ENCODE measurements at places on chromosomes 4 and X.

DNA sequence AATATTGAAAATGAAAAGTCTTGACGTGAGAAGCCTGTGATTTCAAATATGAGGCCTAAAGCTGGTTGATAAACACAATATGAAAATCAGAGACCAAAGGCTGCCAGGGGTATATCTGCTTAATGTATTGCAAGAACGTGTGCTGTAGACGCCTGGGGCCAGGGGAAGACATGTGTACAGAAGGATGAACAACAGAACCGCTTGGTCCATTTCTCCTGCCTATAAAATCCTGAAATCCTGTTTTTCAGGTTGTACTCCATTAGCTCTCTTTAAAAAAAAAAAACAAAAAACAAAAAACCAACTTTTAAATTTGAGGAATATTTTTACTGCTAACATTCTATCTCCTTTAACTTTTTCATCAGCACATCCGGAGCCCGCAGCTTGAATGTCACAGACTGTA, 109.2 kb downstream of the STOX2 start:
- DNase-seq: no peak

DNA sequence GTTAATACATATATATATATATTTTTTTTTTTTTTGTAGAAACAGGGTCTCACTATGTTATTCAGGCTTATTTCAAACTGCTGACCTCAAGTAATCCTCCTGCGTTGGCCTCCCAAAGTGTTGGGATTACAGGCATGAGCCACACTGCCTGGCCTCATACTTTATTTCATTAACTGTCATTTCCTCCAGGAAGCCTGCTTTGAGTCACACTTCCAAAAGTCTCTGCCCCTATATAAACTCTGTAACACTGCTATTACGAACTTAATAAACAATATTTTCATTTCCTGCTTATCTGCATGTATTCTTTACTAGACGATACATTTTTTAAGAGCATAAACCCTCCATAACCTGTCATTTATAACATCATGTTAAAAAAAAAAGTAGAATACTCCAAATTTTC, 167.2 kb downstream of the WDFY3 start:
- DNase-seq: no peak

DNA sequence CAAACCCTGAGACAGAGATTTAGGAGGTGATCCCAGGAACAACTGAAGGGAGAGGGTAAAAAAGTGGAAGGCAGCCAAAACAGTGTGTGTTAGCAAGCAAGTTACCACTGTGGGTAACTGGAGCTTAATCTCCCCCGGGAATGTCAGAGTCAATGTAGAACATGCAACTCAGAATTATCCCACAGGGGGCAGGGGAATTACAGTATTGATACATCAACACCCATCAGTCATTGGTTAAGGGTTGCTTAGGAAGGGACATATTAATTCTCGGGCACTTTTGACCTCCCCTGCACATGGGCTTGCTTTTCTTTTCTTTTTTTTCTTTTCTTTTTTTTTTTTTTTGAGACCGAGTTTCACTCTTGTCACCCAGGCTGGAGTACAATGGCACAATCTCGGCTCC, 29.3 kb downstream of the CXorf58 start:
- no peak for DNase-seq

DNA sequence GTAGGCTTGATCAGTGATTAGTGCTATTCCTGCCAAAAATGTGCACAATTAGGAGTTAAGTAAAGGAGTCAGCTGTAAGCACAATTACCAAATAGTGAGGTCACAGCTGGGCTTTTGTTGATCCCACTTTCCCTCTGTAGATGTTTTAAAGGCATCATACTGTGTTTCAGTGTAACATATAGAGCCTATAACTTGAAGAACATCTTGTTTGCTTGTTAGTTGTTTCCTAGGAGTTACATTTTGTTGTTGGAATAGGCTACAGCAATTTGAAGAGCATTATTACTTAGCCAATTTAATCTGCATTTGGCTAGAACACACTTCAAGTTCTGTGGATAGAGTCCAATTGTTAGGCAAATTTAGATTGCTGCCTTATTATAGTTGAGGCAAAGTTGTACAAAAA, 210.7 kb upstream of the MAD2L1 start:
- DNase-seq: no peak

DNA sequence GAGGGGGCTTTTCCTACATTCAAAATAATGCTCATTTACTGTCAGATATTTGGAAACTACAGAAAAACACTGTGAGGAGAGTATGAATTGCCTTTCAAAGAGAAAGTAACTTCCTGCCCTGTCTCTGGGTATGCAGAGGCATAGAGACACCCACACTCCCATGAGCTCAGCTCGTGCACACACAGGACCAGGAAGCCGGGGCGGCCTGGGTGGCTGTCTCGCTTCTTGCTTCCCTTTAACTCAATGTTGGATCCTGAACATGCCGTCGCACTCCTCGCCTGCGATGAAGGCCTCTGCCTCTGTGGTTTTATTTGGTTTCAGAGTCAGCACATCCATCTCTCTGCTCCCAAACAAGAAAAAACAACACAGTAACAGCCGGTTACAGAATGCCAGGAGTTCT, 40.1 kb upstream of the GPR78 start:
- no peak for DNase-seq

- no peak for DNase-seq
Measured at GRCh38 chr4:102295153-102295862, 50.0 kb downstream of the SLC39A8 start.

GRCh38 chrX:1392376-1393068, 609 bp upstream of the SLC25A6 start:
- DNase-seq: peak; percentile 37

DNA sequence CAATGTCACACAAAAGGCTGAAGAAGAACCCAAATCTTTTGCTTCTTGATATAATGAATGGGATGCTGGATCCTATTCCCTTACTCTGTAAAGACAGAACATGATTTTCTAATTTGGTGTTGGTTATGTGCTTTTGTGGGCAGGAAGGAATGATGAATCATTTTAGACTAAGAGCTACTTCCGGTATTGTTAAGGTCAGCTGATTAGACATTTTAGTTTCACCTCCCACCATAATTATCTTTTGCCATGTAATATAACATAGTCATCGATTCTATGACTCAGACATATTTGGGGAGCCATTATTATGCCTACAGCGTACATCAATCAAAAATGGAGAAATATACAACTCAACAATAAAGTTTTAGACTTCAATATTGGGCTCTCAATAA, 265.3 kb downstream of the ZNF674 start:
- DNase-seq: no peak

DNA sequence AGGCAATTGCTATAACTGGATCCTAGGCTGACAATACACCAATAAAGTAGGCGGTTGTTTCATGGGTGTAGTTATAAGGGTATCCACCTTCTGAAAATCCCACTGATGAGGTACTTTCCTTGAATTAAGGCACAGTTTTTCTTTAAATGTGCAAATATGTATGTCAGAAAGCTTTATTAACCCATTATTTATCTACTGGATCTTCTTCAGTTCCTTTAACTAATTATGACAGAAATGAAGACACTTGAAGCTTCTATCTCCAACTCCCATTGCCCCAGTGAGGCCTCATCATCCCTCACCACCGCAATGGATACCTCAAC, 159.6 kb upstream of the KLF3 start:
- DNase-seq: no peak

DNA sequence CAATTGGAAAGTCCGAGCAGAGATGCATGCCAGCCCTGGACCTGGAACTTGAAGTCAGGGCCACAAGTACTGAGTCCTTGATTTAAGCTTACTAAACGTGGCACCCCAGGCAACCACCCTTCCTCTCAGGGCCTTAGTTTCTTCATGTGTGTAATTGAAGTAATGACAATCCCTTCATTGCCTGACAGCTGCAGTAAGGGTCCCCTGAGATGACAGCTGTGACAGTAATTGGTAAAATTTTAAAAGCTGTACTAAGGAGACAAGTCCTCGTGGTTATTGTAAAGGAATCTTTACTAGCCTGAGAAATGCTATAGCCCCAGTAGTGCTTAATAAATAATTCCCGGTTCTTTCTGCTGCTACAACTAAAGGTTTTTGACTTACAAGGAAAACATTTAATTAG, 175.1 kb upstream of the RADX start:
- DNase-seq: no peak

DNA sequence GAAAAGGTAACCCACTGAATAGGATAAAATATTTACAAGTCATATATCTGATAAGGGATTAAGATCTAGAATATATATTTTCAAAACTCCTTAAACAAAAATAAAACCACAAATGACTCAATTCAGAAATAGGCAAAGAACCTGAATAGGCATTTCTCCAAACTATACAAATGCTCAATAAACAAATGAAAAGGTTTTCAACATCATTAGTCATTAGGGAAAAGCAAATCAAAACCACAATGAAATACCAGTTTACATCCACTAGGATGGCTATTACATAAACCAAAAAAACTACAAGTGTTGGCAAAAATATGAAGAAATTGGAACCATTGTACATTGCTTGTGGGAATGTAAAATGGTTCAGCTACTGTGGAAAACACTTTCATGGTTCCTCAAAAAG, 167.0 kb upstream of the GALNT7 start:
- no peak for DNase-seq

Measured in T-helper 17 cell (primary cell).